Hematopoietic multipotent progenitor cell treated with erythropoietin and hydrocortisone succinate and interleukin-3 and kit ligand, for 17 days (in vitro differentiated cells): ENCODE measurements at places on chromosomes 1 and 21.

DNA sequence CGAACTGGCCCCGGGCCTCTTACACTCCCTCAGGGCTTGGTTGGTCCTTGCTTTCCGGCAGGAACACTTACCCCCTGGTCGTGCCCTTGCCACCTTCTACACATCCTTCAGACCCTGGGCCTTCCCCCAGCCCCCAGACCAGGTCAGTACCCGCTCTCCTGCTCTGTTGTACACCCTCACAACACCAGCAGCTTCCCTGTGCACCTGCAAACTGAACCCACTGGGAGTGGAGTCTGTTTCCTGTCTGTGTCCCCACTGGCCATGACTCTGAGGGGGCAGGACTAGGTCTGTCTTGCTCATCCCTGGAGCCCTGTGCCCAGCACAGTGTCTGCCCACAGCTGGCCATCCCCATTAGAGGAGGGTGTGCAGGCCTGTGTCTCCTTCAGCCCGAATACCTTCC, 2.1 kb upstream of the TMEM200B start:
- DNase-seq = no peak

- DNase-seq = peak; percentile 39
Measured at GRCh38 chr1:28737307-28738132, 780 bp downstream of the YTHDF2 start.

DNA sequence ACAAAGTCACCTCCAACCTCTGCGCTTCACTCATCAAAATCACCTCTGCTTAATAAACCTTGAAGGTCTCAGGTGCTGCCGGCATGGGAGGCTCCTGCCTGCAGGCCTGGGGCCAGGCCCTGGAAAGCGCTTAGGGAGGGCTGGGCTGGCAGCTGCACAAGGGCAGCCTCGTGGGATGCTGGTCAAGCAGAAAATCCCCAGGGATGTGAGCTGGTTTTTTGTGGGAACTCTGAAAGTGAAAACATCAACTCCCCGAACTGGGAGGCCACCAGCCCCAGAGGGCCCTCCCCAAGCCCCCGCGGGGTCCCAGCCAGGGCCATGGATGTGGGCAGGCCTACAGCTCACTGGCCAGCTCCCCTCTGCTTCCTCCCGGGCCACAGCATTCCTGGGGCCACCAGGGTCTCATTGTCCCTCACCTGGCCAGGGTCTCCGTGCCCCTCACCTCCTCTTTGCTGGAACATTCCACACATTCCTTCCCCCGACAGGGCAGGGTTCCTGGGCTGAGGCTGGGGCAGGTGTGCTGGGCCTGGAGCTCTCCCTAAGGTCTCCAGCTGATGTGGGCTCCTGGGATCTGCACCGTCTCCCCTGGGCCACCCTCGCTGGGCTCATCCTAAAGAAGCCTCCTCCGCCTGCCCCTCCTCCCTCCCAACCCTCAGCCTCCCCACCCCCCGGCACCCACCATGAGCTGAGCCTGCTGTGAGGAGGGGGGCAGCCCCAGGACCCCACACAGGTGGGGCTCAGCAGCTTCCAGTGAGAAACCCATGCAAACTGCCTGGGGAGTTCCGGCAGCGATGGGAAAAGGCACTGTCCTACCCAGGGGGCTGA, 36.0 kb upstream of the POFUT2 start:
- DNase-seq = no peak

DNA sequence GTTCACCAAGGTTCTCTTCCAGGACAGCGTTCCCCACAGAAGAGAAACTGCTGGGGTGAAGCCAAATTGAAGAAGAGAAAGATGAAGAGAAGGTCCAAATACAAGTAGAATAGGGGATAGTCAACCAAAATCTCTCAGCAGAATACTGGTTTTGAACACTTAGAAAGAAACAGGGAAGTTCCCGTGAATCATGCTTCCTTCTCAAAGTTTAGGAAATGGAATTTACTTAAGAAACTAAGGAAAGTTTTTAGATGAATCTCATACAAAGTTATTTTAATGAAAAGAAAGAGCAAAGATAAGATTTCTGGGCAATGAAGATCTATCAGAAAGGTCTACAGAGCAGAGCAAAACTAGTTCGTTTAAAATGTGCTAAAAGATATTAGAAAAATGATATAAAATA, 43.3 kb downstream of the EXO1 start:
- no peak for DNase-seq

DNA sequence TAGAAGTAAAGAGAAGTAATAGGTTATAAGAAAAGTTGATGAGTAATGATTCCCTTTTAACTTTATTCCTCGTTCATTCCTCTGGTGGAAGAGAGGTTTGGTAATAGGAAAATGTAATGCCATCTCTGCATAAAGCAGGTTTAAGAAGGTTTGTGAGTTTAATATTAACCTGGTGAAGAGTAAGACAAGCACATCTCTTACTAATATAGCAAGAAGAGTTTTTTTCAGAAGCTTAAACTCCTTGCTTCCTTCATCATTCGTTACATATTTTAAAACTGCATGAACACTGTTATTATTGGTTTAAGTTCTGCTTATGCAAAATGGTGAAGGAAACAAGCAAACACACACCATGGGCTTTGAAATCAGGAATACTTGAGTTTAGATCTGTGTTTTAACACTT, 9.2 kb upstream of the PLA2G4A start:
- DNase-seq = no peak

DNA sequence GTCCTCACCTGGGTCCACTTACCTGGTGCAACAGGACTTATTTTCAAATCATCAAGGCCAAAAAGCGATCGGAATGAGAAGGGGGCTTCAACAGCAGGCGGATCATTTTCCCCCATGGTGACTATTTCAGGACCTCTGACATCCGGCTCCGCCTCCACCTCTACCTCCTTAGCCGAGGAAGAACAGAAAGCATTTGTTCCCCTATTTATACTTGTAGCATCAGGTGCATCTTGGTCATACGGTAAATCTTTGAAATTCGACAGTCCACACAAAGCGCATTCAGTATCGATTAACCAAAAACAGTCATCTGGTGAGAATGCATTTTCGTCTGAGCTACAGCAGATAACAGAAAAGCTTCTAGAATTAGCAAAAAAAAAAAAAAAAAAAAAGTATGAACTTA, 550 bp downstream of the TMPRSS3 start:
- DNase-seq = no peak

GRCh38 chr1:158039380-158039779, 45.9 kb downstream of the KIRREL1 start:
- no peak for DNase-seq

DNA sequence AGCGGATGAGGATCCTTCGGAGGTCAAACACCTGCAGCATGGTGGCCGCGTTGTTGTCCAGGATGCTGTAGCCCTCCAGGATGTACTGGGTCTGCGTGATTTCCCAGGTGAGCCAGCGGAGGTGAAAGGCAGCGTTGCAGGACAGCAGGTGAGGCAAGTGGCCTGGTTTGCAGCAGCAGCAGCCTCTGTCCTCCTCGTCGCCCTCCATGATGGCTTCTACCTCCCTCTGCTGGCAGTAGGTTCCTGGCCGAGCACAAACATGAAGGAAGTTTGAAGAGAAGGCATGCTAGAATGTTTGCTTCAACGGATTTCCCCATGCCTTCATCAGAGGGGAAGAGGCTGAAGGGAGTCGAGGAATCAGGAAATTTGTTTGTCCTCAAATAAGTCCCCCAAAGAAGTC, 74.7 kb downstream of the NTPCR start:
- DNase-seq = no peak

- DNase-seq = no peak
Measured at GRCh38 chr21:32413697-32414578, 1.4 kb downstream of the EVA1C start.

DNA sequence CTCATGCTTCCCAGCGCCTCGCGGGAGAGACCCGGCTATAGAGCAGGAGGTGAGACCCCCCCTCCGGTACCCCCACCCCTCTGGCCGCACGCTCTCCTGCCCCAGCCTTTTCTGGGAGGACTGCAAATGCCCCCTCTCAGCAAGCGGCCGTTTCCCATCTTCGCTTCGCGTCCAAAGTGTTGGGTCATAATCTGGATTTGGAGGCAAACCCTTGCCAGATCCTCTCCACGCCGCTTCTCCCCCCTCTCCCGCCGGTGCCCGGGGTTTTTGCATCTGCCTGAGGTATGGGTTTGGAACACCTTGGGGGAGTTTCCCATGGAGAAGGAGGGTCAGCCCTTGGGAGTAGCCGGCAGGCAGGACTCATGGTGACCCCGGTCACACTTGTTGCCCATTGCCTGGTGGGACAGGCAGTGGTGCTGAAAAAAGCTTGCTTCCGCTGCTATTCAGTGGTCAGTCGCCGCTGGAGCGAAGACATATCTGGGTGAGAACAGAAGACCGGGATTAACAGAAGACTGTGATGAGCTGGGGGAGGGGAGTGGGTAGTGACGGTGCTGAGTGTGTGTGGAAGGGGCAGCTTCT, 935 bp downstream of the KCNK2 start:
- DNase-seq = no peak

DNA sequence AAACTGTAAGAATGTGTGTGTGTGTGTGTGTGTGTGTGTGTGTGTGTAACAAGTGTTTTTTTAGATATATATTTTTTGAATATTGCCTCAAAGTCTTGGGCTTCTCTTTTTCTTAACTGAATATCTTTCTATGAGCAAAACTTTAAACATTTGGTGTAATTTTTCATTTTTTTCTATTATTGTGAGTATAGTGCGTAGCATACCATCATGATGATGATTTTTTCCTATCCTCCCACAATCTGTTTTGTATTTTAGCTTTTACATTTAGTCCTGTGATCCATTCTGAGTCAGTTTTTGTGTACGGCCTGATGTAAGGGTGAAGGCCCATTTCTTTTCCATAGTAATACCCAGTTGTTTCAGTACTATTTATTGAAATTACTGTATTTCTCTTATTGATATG, 680.6 kb downstream of the TTLL7 start:
- no peak for DNase-seq

DNA sequence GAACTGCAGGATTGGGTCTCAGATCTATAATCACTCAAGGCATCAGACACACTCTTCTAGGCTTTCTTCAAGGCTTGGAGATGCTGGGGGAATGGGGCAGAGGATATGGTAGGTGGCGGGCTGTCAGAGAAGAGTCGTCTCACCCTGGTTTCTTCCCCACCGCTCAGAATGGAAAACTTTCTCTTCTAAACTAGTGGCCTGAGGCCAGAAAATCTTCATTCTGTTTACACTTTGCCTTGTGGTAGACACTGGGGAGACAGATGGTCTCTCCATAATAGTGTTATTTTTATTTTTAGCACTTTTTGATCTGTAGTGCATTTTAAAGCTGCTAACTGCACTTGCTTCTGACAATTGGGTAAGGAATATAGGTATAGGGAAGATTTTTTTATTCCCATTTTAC, 2.6 kb downstream of the PRELP start:
- no peak for DNase-seq

DNA sequence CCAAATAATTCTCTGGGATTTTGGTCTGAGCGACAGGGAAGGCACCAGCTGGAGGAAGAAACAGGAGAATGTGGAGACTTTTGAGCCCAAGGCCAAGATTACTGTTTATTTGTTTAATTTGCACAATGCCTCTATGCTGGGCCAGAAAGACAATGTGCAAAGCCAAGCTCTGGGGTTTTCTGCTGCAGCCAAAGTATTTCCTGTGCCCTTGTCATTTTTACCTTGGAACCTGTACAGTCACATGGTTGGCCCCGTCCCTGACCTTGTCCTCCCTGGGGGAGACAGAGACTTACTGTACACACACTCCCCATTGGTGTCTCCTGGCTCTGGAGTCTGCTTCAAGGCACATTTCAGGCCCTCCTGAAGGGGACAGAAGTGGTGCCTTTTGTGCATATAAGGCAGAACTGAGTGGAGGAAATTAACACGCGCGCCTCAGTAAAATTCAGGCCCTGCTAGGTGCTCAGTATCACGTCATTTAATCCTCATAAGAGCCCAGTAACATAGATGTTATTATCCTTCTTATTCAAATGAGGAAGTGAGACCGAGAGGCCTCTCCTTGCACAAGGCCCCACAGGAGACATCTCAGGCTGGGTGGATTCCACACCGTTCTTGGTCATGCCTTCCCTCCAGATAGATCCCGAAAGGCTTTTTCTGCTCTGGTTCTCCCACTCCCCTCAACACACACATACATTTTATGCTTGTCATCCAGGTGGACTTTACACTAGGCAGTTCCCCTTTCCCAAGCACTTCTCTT, 21.1 kb downstream of the C1orf115 start:
- no peak for DNase-seq

DNA sequence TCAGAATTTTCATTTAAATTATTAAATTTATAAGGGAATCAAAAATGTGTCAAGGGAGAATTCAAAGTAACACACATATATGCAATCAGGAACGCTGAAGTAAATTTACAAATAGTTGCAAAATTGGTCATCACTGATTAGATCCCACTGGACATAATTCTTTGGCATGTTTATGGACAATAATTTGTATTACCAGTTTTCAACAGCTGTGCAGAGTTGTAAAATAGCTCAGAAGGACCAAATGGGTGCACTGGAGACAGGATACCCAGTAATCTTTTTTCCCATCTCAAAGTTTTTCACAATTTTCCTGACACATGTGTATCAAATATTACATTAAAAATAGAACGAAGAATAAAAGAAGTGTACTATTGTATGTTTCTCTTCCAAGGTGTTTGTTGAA, 4.1 kb upstream of the ANGPTL1 start:
- DNase-seq = no peak

GRCh38 chr1:226943927-226944326, 3.8 kb downstream of the COQ8A start:
- no peak for DNase-seq

GRCh38 chr1:17075470-17076255, 21.8 kb upstream of the SDHB start:
- no peak for DNase-seq

- DNase-seq = no peak
Measured at GRCh38 chr1:228648647-228649383, 86.5 kb upstream of the RHOU start.

GRCh38 chr21:34219334-34220060, 144.3 kb upstream of the KCNE2 start:
- DNase-seq = no peak

GRCh38 chr1:228366062-228366865, 40.4 kb downstream of the TRIM11 start:
- no peak for DNase-seq

- no peak for DNase-seq
Measured at GRCh38 chr1:49397086-49397485, 620.4 kb upstream of the BEND5 start.

DNA sequence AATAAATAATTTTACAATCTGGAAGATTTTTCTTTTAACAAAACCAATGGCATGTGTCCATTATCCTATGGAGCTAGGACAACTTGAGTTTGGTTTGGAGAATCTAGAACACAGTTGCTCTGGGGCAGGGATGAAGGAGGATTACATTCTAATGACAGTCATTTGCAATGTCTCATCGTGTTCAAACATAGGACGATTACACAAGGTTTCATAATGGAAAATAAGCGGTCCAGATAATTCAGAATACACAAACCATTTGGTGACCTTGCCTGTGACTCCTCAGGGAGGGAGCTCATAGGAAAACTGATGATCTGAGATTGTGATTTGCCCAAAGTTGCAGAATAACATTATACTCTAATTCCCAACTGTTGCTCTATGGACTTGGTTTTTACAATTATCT, 27.6 kb upstream of the RGL1 start:
- no peak for DNase-seq

DNA sequence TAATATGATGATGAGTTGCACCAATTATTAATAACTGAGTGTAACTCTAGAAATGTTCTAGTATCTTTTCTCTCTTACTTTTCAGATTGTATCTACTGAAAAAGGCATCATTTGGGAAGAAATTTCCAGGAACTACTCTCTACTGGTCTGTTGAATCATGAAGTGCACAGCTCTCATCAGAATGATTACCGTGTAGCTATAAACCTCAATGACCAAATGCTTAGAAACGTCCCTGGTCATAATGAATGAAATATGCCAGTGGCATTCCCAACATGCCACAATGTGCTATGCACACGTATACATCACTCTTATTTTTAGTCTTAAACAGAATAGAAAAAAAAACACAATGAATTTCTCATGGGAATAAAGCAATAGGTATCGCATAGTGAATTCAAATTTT, 534.3 kb upstream of the OLFM3 start:
- DNase-seq = no peak
